WTC11 (cell line): ENCODE measurements at places on chromosomes 7 and 10.

- no peak for DNase-seq
Observed at GRCh38 chr7:14233076-14233867, 243.8 kb upstream of the ETV1 start.

DNA sequence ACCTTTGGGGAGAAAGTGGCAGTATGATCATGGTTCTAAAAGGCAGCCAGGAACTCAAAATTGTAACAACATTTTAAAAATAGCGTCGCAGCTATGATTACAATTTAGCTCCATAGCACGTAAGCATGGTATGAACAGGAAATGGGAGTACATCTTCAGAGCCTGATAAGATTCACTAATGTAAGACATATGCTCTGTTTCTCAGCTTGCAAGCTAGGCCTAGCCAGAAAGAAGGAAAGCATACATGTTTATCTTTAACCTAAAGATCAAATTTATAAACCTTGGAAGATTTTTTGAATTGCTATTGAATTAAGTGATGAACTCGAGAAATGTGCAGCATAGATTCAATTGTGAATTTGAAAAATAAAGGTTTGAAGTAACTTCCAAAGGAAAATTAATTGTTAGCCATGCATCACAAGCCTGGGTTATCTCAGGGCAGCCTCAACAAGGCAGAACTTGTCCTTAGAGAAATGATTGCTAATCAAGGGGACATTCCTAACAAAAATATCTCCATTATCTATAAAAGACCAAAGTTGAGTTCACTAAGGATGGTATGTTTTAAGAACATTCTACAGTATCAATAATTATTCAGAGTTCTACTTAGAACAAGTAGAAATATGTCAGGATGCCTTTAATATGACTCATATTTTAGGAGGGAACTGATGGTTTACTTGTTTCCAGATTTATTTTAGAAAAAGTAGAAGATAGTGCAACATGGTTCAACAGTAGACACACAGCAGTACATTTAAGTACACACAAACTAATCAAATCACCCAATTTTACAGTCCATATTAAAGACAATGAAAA lies 38.8 kb upstream of the SEPTIN7 start:
- DNase-seq, result no peak

DNA sequence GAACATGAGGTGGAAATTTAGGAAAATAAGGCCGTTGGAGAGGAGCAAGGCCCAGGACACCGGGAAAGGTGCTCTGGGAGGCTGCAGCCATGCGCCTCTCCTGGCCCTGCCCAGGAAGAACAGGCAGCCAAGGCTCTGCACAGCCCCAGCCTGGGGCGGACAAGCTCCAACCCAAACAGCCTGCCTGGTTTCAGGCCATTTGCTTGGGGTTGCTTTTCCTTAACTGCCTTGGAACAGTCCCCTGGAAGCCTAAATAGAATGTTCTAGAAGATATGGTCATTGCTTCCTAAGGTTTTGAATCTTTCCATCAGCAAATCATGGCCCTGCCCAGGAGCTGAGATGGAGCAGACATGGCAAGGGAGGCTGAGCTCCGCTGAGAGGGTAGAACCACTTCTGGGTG lies 11.0 kb downstream of the VSTM4 start:
- DNase-seq, result no peak

GRCh38 chr7:108407676-108408075 lies 48.6 kb downstream of the NRCAM start:
- DNase-seq, result no peak

DNA sequence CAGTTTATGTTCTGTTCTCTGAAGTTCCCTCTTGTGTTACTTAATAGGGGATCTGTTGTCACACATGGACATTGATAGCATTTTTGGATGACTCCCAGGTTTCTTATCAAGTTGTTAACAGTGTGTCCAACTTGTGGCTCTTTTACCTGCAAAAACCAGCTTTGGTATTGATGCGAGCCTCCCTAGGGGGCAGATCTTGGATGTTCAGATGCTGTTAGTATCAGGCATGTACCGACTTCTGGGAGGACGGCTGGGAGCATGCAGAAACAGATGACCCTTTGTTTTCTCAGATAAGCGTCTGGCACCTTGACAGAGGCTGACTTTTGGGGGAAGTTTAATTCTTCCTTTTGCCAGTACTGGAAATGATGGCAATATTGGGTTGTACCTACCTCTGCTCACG lies 2.2 kb downstream of the PLPP4 start:
- no peak for DNase-seq

- DNase-seq, result peak; percentile 46
Observed at GRCh38 chr10:94992811-94993210, 54.4 kb downstream of the CYP2C9 start.

DNA sequence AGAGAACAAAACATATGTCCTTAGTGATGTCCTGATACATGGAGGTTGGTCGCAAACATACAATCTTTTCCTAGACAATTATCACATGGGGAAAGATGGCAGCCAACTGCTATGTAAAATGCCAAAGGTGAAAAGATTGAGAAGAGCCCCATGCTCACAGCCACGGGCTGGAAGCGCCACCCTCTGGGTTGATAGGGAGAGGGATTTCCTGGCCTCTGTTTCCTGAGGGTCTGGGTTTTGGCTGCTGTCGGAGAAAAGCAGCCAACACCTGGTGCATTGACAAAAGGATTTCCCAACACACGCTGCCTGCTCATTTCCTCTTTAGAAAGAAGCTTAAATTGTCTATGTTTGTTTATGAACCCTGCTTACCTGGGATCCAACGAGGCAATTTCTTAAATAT lies 43.8 kb downstream of the ITIH5 start:
- peak; percentile 59 for DNase-seq

DNA sequence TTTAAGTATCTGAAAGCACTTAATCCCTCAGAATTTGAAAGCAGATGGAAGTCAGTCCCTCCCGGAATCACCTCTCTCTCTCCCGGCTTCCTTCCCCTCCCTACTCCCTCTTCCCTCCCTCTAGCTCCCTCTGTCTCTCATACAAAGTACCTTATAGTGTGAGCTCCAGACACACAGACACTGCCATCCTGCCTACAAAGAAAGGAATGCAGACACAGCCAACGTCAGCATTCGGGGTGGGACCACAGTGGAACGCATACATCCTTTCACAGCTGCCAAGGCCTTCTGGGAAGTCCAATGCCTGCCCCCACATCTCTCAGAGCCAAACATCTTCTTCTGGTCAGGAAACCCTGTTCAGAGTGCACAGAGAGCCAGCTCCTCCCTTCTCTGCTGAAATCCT lies 9.3 kb downstream of the NOD1 start:
- peak; percentile 68 for DNase-seq

DNA sequence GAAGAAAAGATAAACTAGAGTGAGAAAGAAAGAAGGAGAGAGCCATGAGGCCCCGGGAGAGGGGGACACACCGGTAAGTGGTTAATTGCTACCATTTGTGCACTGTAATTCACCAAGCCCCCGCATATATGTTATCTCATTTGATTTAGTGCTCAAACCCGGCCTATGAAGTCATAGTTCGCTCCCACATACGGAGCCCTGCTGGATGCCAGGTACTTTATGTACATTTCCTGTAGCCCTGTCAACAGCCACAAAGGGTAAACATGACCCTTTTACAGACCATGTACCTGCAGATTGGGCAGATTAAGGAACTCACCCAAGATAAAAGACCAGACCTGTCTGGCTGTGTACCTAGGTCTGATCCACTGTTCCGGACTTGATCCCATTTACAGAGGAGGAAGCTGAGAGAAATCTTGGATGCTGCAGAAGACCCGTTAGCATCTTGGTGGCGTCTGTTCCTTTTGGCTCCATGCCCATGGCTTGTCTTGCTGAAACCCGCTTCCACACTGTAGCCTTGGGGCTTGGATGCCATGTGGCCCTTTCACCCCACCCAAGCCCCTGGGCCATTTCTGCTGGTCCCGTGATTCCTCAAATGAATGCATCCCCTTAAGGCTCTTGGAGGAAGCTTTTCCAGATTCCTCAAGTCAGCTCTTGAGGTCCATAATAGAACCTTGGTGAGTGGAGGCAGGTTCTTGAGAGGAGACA lies 32.3 kb downstream of the FAM241B start:
- DNase-seq, result no peak

DNA sequence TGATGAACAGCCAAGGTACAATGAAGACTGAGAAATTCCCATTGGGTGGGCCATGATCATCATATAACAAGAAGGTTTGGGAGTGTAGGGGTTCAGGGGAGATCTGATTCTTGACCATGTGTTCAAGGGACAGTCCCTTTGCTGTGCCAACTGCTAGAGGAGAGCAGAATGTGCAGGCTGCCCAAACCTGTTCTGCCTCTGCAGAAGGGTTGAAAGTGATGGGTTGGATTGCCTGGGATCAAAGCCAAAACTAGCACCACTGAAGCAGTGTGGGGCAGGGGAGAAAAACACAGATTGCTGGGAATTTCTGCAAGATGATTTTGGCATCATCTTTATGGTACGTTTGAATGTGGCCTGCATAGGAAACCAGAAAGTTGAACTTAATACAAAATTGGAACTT lies 303.9 kb downstream of the OTUD1 start:
- DNase-seq, result no peak

DNA sequence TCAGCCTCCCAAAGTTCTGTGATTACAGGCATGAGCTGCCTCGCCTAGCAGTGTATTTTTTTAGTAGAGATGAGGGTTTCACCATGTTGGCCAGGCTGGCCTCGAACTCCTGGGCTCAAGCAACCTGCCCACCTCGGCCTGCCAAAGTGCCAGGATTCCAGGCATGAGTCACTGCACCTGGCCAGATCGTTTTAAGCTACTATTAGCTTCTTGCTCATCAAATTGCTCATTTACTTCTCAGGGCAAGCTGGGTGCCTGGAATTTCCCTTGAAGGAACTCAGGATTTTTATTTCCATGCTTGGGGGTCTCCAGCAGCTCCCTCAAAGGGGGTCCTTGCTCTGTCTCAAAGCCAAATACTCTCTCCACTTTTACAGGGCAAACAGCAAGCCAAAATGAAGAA lies 798.0 kb upstream of the AUTS2 start:
- no peak for DNase-seq

GRCh38 chr10:49200854-49201253 lies 12.7 kb upstream of the TMEM273 start:
- DNase-seq, result no peak
